Hematopoietic multipotent progenitor cell (in vitro differentiated cells): ENCODE measurements at places on chromosomes 1 and 21.

- DNase-seq, result no peak
Observed at GRCh38 chr1:156226116-156226538, 13.3 kb downstream of the PMF1 start.

GRCh38 chr1:23224739-23225648 is 7.7 kb upstream of the HTR1D start:
- DNase-seq, result no peak

DNA sequence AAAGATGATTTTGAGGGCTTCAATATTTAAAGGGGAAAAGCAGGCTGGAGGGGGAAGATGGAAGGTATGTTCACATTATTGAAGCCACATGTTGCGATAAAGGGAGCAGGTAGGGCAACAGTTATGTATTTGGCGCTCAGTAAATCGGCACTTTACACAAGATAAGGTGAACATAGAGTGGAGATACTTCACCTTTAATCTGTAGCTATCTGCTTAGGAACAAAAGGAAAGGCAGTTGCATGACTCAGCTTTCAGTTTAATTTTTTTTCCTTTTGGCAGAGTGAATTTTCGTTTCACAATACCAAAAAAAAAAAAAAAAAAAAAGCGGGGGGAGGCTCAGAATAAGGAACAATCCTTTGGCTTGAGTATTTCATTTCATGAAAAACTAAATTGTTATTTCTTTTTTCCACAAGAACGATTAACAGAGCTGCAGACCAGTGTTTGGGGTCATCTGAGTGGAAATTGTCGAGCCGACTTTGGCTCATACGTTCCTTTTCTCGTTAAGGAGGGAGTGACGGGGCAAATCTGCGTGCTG is 1.1 kb upstream of the COQ8A start:
- peak; percentile 88 for DNase-seq

GRCh38 chr1:222390181-222390580 is 157.7 kb downstream of the HHIPL2 start:
- no peak for DNase-seq

- no peak for DNase-seq
Observed at GRCh38 chr1:155873860-155874259, 14.5 kb downstream of the SYT11 start.

GRCh38 chr1:85091671-85092280 is 43.5 kb upstream of the MCOLN3 start:
- peak; percentile 29 for DNase-seq

DNA sequence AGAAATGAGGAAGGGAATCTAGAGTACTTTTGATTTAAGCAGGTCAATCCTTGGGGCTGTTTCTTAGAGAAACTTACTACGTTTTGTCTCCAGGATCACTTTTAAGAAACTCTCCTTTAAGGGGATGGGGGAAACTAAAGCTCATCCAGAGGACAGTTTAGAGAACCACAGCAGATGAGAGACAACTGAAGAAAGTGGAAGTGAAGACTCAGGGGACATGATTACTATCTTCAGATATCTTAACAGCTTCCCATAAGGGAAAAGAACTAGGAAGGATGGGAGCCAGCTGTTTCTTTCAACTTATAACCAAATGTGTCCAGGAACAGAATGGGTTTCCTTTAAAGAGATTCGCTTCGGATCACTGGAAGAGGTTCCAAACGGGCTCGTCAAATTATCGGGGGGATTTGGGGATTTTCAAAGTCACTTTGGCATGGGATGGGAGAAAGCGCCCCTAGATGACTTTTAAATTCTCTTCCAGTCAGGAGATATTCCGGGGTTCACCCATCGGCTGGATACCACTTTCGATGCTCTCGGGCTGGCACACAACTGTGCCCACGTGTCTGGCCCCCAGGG is 1.2 kb downstream of the SCMH1 start:
- DNase-seq, result no peak

GRCh38 chr1:168689726-168690602 is 39.0 kb downstream of the DPT start:
- DNase-seq, result no peak

GRCh38 chr21:37459575-37459974 is 93.0 kb downstream of the DYRK1A start:
- DNase-seq, result no peak

DNA sequence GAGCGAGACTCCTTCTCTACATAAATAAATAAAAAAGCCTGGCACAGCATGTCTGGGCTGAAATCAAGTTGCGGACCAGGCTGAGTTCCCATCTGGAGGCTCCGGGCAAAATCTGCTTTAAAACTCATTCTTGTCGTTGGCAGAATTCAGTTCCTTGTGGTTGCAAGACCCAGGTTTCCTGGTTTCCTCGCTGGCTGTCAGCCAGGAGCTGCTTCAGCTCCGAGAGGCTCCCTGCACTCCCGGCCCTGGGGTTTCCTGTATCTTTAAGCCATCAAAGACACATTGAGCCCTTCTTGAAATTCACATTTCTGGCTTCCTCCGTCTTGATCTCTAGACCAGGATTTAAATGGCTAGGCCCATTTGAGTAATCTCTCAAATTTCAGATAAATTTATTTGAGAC is 20.6 kb upstream of the SCCPDH start:
- DNase-seq, result peak; percentile 57

DNA sequence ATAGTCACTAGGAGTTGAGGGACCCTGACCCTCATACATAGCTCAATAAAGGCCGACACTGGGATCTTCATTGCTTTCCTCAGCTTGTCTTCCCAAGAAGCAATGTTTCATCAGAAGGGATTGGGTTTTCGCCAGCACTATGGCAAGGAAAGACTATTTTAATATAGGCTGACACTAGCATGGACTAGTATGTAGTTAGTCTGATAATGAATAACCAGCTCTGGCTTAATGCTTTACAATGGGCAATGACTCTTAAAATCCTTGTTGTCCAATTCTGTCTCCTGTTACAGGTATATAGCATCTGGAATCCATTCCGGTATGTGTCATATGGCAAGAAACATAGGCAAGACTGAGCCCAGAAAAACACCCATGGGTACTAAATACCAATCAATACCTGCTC is 15.3 kb upstream of the SYT2 start:
- DNase-seq, result no peak

- DNase-seq, result no peak
Observed at GRCh38 chr1:99965646-99966375, 4.0 kb upstream of the SLC35A3 start.

GRCh38 chr1:24142546-24143534 is at the start of gene IL22RA1:
Gene IL22RA1 (minus strand): TSS chr1:24143140. CDS start chr1:24143082, 58 bp downstream.
- no peak for DNase-seq

DNA sequence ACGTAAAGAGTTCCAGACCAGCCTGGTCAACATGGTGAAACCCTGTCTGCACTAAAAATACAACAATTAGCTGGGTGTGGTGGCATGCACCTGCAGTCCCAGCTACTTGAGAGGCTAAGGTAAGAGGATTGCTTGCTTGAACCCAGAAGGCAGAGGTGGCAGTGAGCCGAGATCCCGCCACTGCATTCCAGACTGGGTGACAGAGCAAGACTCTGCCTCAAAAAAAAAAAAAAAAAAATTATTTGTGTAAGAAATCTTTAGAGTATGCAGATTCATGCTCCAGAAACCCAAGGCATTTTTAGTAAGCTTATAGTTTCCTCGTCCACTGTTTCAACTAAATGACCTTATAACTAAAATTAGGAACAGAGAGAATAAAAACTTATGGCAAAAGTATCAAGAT is 51.3 kb downstream of the ABL2 start:
- DNase-seq, result no peak

GRCh38 chr1:40379785-40380452 is 6.4 kb downstream of the SMAP2 start:
- DNase-seq, result no peak

DNA sequence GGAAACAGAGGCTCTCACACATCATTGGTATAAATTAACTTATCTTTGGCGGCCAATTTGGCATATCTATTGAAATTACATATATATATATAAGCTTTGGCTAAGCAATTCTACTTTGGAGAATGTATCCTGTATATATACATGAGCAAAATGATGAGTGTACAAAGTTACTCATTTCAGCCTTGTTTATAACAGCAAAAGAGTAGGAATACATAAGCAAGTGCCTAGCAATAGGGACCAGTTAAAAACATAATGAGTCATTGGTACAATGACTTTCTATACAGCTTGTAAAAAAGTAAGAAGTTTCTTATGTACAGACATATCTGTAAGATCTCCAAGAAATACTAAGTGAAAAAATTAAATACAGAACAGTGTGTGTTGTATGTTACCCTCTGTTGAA is 190.8 kb downstream of the LTN1 start:
- DNase-seq, result no peak

- no peak for DNase-seq
Observed at GRCh38 chr21:38156200-38156599, 100.6 kb upstream of the KCNJ15 start.

- no peak for DNase-seq
Observed at GRCh38 chr1:116733476-116734365, 20.5 kb upstream of the CD2 start.

- no peak for DNase-seq
Observed at GRCh38 chr21:41706678-41707077, 60.2 kb downstream of the RIPK4 start.

DNA sequence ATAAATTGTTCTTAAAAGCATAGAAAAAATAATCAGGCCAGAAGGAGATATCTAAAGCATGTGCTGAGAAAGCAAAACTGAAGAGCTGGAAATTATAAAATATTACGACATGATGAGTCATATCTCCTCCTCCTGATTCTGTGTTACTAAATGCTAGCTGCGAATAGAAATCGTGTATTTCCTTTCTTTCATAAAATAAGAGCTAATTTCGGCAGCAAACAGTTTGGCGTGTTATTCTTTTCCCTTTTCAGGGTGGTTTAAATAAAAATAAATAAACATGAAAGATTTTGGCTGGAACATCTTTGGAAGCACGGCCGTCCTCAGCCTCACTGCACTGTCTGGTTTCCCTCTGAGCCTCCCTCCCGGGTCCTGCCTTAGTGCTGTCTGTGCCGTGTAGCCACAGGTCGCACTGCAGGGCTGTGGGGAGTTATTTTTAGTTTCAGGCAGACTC is 56.0 kb downstream of the ADARB1 start:
- DNase-seq, result no peak

DNA sequence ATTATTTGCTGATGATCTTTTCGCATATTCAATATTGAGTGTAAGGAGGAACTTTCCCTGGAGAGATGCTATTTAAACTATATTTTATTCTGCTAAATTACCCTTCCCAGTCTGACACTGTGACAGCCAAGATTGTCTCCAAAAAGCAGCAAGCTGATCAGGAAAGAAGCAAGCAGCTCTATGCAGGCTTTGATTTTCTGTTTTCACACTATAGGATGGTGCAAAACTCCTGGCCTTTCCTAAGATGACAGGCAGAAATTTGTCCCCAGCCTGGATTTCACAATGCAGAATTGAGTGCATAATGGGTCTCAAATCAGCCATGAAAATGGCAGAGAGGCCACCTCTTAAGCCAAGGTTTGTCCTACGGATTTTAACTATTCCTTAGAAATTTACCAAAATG is 1.1 kb downstream of the SGIP1 start:
- DNase-seq, result no peak

DNA sequence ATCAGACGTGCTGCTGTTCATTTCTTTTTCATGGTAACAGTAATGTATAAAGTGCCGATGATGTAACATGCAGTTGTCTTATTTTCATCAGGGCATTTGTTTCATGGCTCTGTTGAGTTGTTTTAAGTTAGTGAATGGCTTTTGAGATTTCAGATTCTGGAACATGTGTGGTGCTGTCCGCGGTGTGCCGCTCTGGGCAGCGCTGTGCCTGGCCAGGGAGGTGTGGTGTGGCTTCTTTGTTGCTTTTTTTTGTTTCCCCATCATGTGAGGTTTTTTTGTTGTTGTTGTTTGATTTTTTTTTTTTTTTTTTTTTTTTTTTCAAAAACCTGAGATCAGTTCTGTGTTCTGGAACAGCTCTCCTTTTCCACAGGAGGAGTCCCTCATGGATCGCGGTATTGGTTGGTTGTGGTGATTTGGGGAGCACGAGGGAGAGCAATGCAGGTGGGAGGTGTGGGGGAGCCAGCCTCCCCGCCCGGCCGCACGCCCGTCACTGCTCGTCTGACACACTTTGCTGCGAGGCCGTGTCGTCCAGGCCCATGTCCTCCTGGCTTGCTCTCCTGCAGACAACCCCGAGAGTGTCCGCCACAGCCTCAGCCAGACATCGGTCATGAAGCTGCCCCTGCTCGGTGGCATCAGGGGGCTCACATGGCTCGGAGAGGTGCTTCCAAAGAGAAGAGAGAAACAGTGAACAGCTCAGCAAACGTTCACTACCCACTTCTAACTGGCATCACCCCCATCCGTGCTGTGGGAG is 33.6 kb downstream of the NTPCR start:
- no peak for DNase-seq

- no peak for DNase-seq
Observed at GRCh38 chr1:46422261-46422871, 28.2 kb downstream of the FAAH start.

GRCh38 chr1:226888816-226889215 is 18.4 kb downstream of the PSEN2 start:
- DNase-seq, result no peak

- no peak for DNase-seq
Observed at GRCh38 chr1:39116860-39117728, 87.4 kb upstream of the MACF1 start.

DNA sequence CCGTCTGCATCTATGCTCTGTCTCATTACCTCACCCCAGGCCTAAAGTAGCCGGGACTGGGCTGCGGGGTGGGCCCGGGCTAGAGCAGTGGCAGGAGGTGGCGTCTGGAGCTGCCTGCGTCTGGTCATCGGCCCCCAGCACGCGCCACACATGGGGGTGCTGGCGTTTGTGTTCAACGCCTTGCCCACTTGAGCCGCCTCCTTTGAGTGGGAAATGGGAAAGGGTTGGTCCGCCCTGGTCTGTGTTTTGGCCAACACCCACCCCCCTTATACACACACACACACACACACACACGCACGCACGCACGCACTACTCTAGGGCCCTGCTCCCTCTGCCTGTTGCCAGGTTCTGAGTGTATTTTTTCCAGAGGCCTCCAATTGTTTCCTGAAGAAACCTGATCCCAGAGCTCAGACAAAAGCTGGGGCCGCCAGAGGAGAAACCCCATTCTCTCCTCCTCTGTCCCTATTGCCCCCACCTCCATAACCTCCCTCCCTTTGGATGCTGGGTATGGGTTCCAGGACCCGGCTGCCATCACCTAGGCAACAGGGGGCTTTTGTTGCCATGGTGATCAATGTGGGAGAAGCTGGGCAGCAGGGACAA is 10.1 kb downstream of the VANGL2 start:
- DNase-seq, result no peak

DNA sequence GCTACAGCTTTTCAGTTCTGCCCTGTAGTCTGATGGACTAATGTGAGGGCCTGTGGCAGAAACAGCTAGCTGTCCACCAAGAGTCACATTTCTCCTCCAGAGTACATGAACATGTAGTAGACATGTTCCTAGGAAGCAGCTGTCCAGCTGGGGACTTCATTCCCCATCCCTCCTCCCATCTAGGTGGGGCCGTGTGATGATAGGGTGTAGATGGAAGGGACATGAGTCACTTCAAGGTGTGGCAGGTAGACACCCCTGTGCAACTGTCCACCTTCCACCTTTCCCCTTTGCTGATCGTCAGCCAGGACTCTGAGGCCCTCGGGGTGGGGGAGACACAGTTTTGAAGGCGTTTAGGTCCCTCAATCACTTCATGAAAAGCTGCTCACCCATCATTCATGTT is 3.6 kb upstream of the RD3 start:
- DNase-seq, result no peak

GRCh38 chr1:11943619-11944018 is 9.1 kb downstream of the PLOD1 start:
- no peak for DNase-seq
